ENCODE measurements at places on chromosomes 2 and 18. TPM values are rescaled to one million over a fixed set of nuclear protein-coding genes. Genes with fewer than 3 reads are reported as not detected.
A peak's percentile ranks its signal among the peaks of the same experiment; 100 is the strongest.

GRCh38 chr2:15189216-15189615 is 371.9 kb downstream of the NBAS start:
- no peak for DNase-seq

GRCh38 chr2:224319750-224320149 is 82.2 kb downstream of the FAM124B start:
- DNase-seq: no peak

- no peak for DNase-seq
Measured at GRCh38 chr2:159192371-159192918, 94.1 kb downstream of the WDSUB1 start.

GRCh38 chr18:3710712-3711301 is 260.8 kb downstream of the TGIF1 start:
- DNase-seq: no peak

DNA sequence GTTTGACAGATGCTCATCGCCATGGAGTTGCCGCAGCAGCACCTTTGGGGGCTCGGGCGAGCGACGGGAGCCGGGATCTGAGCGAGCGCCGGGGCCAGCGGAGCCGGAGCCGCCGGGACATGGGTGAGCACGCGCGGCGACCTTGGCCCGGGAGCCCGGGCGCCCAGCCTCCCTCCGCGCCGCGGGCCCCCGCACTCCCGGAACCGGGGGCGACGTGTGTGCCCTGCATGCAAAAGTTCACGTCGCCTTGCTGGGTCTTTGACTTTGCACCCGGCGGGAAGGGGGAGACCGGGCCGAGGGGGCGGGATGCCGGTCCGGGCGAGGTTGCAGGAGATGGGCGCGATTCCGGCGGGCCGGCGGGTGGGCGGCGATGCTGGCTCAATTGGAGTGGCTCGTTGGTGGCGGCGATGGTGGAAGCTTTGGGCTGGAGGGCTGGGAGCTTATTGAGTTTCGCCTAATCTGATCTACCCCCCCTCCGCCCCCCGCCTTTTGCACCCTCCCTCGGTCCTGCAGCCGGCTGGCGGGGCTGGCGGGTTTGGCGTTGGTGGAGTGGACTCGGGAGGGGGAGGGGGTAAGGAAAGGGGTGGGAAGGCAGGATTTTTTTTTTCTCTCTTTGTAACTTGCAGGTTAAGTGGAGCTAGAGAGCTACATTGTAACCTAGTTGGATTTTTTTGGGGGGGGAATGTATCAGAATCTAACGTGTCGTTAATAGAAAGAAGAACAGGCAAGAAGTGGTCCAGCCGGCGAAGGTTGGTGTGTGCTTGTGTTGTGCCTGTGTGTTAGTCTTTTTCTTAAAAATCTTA is at the start of gene SETBP1:
SETBP1 (plus strand) TSS at position 616 of the 803 bp plus-strand sequence. CDS start 20,459 bp downstream, outside the sequence.
- DNase-seq: peak; percentile 67

DNA sequence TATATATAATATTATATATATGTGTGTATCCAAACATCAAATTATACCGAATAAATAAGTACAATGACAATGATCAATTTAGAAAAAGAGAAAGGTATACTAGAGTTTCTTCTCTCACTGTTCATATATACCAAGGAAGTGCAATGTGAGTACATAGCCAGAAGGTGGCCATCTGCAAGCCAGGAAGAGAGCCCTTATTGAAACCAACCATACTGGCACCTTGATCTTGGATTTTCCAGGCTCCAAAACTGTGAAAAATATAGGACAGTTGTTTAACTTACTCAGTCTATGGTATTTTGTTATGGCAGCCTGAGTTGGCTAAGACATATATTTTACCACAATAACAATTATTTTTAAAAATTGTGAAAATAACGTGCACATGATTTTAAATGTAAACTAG is 1490.2 kb upstream of the SLC39A10 start:
- DNase-seq: no peak

- DNase-seq: no peak
Measured at GRCh38 chr2:66329081-66329605, 105.8 kb upstream of the MEIS1 start.

CCDC85A gene
- total RNA-seq: 3.1 TPM

SERPINB4 gene
- not detected for total RNA-seq

- DNase-seq: no peak
Measured at GRCh38 chr2:77387324-77387723, 134.9 kb downstream of the LRRTM4 start.

TRIM43 gene
- total RNA-seq: not detected

DNA sequence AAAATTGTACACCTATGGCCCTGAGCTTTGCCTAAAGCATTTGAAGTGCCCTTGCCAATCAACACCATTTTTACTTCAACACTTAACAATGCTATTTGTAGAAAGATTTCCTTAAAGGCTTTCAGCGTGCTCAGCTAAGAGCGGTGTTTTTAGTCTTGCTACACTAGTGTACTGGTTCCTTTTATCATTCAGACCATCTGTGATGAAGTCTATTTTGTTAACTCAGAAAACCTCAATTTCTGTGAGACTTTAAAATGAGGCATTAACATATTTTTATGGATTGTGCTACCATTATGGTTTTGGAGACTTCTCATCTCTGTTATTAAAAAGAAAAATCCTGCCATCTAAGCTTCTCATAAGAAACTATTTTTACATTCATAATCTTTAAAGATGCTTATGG is 46.6 kb upstream of the EHBP1 start:
- DNase-seq: no peak

DSG1 gene
- total RNA-seq: 22.2 TPM

NEB gene
- total RNA-seq: 2.8 TPM

GRCh38 chr2:235206399-235206798 is 254.6 kb downstream of the SH3BP4 start:
- no peak for DNase-seq

DNA sequence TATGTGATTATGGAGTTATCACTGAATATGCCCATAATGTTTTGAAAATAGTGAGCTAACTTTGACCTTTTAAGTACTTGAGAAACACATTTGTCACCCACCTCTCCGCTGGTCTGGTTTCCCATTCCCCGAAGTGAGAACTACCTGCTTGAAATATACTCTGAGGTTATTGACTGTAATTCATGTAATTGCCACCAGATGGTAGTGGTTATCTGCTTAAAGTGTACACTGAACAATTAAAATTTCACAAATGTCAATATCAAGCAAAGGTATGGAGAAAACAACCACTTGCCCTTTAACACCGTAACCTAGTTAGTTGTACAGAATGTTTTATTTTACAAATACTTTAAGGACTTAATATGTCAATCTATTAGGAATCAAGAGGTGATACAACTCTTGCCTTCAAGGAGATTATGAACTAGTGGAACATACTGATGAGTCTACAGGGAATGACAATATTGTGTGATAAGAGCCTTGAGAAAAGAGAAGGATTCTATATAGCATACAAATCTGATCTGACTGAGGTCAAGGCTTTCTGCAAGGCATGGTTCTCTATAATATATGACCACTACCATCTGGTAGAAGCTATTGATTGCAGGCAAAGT is 316.8 kb upstream of the KCNH7 start:
- DNase-seq: no peak

- DNase-seq: no peak
Measured at GRCh38 chr2:61679096-61679495, 140.9 kb upstream of the XPO1 start.

CRYBA2 gene
- total RNA-seq: not detected

DNAJC27 gene
- 12.6 TPM for total RNA-seq

- no peak for DNase-seq
Measured at GRCh38 chr2:144374163-144374661, 145.7 kb downstream of the ZEB2 start.

Data from breast epithelium (tissue), 4 donors.